ENCODE measurements at places on chromosomes 7 and 10.

DNA sequence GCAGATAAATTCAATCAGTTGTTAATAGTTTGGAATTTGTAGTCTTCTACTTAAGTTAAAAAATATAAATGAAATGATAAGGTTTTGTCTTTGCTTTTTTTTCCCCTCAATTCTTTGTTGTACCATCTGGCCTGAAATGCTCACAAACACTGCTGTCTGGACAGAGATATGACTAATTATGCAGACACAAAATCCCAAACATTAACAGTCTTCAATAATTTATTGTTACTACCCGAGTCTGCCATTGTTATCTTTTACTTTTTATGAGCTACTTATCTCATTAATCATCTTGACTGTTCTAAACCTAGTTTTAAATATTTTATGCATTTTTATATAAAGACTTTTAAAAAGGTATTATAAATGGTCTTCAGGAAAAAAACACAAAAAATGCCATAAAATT lies 64.7 kb upstream of the THSD7A start:
- DNase-seq = peak; percentile 21

- no peak for DNase-seq
Measured at GRCh38 chr7:28937619-28938018, 20.5 kb downstream of the TRIL start.

DNA sequence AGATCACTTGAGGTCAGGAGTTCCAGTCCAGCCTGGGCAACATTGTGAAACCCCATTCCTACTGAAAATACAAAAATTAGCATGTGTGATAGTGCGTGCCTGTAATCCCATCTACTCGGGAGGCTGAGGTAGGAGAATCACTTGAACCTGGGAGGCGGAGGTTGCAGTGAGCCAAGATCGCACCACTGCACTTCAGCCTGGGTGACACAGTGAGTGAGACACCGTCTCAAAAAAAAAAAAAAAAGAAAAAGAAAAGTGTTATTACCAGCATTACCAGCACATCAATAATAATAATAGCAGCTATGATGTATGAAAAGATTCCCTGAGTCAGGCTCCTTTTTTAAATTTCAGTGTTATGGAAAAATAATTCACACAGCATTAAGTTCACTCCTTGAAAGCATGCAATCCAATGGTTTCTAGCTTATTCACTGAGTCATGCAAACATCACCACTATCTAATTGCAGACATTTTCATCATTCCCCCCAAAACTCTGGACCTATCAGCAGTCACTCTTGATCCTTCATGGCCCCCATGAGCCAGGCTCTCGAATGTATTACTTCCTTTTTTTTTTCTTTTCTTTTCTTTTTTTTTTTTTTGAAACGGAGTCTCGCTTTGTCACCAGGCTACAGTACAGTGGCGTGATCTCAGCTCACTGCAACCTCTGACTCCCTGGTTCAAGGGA lies 228.4 kb downstream of the FANK1 start:
- no peak for DNase-seq

GRCh38 chr10:44478876-44479705 lies 94.2 kb upstream of the CXCL12 start:
- no peak for DNase-seq

DNA sequence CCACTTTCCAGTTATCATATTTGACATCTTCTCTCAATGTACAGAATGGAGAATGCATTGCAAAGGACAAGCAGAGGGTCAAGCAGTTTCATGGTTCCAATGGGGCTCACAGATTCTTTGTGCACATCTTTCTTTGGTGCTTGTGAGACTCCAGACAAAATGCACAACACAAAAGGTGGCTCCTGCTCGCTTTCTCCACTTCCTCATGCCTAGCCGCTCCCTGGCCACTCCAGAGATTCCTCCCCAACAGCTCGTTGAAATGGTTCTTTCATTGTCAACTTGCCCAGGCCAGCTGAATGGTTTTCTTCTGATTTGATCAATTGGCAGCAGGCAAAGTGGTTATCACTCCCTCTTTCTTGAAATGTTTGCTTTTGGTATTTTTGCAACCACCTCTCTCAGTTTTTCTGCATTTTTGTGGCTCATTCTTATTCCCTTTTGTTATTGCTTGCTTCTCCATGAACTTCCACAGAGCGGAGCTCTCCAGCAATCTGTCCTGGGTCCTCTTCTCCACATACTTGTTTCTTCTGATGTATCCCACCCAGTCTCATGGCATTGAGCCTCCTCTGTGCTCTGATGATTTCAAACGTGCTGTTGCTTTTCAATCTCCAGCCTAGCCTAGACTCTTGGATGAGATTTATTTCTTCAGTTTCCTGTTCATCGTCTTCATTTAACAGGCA lies 507.8 kb upstream of the MKI67 start:
- DNase-seq = peak; percentile 9

- no peak for DNase-seq
Measured at GRCh38 chr7:112788778-112789343, 1.3 kb downstream of the TMEM168 start.

DNA sequence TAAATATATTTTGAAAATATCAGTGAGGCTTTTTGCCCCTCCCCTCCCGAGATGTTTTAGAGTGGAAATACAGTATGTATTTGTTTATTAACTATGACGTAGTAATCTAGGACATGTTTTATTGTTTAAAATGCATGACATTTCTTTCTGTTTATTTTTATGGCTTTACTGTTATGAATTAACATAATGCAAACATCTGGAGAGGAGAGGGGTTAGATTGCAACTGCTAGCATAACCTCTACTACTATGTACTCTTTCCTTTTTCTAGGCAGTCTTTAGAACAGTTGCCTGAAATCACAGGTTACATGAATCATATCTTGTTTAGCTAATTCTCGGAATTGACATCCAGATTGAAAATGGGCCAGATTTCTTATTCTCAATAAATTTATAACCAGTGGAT lies 7.4 kb downstream of the BTAF1 start:
- DNase-seq = no peak

DNA sequence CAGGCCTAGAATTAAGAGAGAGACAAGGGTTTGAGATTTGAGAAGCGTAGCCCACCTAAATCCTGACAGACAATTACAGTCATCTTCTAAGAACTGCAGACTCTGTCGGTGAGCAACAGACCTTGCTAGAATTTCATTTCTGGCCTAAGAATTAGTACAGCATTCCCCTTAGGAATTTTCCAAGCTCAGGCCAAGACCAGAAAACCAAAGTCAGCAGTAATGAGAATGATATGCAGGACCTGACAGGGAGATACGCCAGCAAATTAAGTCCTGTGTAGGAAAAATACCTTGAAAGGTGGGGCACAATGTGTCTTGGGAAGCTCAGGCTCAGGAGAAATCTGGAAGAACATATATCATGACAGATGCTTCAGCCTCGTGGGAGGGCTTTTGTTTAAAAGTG lies 52.7 kb upstream of the HERPUD2 start:
- DNase-seq = no peak

- no peak for DNase-seq
Measured at GRCh38 chr10:52954407-52954806, 181.8 kb upstream of the MBL2 start.

GRCh38 chr10:50593523-50594376 lies 30.0 kb downstream of the SGMS1 start:
- peak; percentile 36 for DNase-seq

DNA sequence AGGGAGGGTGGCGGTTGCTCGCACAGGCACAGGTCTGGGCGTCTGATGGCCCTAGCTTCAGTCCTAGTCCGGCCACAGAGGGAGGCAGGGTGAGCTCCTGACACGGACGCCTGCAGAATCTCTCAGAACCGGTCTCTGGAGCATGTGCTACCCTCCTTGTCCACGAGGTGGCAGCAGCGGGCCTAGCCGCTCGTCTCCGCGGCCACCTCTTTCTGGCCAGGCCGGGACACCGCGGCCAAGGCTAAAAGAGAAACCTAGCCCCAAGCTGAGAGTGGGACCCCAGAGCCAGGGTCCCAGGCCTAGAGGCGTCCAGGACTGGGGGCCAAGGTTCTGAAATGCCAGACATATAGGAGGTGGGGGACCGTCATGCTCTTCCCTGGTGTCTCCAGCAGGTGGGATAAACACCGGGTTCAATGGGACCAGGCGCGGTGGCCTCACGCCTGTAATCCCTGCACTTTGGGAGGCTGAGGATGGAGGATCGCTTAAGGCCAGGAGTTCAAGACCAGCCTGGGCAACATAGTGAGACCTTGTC lies 3.2 kb upstream of the LAT2 start:
- peak; percentile 66 for DNase-seq

DNA sequence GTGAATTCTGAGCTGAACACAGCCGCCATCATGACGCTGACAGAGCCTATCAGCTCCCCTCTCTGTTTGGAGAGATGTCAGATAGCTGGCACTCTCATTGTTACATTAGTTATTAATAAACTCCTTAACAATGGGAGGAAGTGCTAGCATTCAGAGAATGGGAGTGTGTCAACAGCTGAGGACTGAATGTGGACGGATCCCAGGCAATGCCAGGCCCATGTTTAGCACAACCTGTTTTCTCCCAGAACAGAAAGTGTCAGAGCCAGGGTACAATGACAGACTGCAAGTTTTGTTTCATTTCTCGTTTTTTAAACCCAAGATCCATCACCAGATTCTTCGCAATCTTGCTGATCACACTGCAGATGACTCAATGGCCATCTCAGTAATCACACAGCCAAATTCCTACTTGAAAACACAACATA lies 99.6 kb downstream of the PRPF18 start:
- peak; percentile 96 for DNase-seq

GRCh38 chr10:124197371-124198124 lies 104.2 kb upstream of the CHST15 start:
- DNase-seq = no peak

- peak; percentile 51 for DNase-seq
Measured at GRCh38 chr10:23525406-23525805, 86.5 kb downstream of the OTUD1 start.

DNA sequence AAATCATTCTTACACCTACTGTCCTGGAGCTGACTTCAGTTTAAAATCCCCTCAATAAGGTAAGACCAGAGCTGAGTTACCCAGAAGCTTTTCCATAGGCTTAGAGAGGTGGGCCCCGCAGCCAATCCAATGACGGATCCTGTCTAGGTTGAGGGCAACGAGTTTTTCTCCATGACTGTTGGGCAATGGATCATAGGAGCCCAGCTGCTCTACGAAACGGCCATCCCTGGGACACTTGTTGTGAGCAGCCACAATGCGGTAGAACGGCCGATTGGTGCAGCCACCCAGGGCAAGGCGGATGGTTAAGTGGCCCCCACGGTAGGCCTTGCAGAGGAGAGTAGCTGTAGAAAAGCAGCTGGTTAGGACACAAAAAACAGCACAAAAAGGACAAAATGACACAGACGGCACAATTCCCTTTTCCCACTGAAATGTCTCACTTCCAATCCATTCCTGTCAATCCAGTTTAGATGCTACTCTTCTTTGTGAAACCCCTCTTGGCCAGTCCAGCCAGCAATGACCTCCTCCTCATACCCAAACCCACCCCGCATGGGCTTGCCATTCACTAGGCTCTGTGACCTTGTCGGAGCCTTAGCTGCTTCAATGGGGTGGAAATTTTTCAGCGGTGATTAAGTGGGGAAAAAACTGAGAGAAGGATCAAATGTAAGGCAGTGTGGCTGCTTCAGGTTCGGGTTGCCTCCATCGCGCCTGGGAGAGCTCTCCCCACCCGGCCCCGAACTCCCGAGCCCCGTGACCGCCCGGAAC lies 580 bp downstream of the MRPS16 start:
- DNase-seq = peak; percentile 16

GRCh38 chr10:107427016-107427415 lies 262.5 kb upstream of the SORCS1 start:
- no peak for DNase-seq

DNA sequence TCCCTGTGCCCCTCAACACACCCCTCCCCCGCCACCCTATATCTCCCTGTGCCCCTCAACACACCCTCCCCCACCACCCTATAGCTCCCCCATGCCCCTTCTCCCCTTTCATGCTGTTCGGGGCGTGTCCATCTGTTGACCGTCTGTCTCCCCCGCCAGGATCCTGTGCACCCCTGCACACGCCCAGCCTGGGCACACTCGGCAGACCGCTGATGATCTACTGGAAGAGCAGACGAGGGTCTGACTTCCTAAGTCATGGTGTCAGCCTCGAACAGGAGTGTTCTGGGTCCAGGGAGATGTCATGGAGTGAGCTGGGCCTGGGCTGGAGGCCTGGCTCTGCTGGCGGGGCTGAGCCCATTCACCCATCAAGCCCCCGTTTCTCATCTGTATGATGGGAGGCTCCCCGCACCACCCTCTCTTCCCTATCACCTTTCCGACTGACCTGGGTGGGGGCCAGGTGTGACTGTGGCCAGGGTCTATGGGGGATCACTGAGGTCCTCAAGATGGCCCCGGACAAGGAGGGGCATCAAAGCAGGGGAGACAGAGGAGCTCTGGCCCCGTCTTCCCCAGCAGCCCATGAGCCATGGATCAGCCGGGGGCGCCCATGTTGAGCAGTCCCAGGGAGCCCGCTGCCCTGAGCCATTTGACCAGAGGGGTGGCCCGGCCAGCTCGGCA lies 48.3 kb downstream of the PDGFA start:
- no peak for DNase-seq

GRCh38 chr10:31745612-31746376 lies 182.8 kb downstream of the ARHGAP12 start:
- peak; percentile 46 for DNase-seq

- DNase-seq = no peak
Measured at GRCh38 chr7:24769014-24769830, 12.0 kb upstream of the GSDME start.

DNA sequence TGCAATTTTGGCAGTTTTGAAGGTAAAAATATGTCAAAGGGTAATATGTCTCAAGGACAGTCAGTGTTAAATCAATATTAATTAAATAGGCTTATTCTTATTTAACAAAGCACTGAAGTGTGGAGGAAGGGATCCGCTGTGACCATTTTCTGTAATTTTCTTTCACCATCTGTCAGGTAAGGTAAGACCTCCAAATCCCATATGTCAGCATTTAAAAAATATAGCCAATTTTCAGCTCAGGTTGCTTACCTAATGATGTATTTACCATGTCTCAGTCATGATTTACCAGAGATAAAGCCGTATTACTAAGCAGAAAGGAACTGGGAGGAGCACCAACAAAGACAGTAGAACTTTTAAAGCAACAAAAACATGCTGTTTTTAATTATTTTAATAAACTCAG lies 683.9 kb downstream of the CCSER2 start:
- no peak for DNase-seq

DNA sequence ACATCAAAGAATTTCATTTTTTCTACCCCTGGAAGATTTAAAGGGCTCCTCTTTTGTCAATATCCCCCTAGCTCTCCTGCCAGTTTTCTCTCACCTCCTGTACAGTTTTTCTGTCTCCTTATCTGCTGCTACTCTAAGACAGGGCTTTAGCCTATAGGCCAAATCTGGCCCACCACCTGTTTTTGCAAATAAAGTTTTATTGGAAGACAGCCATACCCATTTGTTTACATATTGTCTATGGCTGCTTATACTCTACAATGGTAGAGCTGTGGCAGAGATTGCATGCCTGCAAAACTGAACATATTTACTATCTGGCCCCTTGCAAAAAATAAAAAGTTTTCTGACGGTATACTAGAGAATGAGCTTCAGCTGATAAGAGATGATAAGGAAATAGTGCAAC lies 37.4 kb upstream of the GARS1 start:
- DNase-seq = no peak
